Kidney (tissue), 22 donors: ENCODE measurements at places on chromosomes 7 and 10. TPM values are rescaled to one million over a fixed set of nuclear protein-coding genes. Genes with fewer than 3 reads are reported as not detected.

DNA sequence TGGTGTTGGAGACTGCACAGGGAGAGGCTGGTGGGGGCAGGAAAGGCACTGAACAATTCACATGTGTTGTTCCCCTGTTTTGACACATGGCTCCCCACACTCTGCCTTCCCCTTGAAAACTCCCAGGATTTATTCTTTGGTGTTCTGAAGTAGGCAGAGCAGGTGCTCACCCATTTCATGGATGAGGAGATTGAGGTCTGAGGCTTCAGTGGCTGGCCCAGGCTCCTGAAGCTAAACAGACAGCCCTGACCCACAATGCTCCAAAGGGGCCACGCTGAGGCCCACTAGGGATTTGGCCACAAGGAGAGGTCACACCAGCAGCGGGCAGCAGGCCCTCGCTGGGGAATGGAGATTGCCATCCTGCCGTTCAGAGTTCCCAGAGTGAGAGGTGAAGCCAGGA lies 157.6 kb downstream of the SH3PXD2A start:
- no peak for DNase-seq

GRCh38 chr7:128201067-128201689 lies 39.9 kb upstream of the LEP start:
- DNase-seq, result no peak

- no peak for DNase-seq
These were observed 489.0 kb downstream of the GATA3 start for GRCh38 chr10:8543361-8544056.

GRCh38 chr7:150753826-150754603 lies 16.8 kb downstream of the GIMAP5 start:
- DNase-seq, result no peak

- DNase-seq, result peak; percentile 82
These were observed 1.7 kb upstream of the CXCL12 start for GRCh38 chr10:44386546-44387052.

DNA sequence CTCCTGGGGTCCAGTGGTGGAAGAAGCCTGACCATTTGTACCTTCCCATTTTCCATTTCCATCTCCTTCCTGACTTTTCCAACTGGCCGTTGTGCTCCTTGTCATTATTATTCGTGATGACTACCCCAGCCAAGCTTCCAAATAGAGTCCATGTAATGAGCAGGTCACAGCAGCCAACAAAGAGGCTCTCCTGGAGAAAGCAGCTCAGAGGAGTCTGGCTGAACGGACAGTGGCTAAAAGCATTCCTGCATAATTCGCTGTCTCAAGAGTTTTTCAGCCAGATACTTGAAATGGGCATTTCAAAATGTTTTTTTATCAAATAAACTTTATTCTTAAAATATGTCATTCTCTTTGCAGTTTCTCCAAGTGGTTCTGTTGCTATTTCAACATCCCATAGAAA lies 458.6 kb downstream of the INHBA start:
- DNase-seq, result no peak

DNA sequence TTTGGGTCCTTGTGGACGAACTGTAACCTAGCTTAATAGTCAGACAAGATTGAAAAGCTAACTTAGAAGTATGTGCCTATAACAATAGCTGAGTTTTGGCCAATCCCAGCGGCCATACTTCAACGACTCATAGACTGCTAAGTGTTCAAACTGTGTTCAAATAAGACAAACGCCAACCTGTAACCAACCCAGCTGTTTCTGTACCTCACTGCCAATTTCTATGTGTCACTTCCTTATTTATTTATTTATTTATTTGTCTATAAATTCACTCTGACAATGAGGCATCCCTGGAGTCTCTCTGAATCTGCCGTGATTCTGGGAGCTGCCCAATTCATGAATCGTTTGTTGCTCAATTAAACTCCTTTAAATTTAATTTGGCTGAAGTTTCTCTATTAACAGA lies 21.7 kb downstream of the ST8SIA6 start:
- no peak for DNase-seq

DNA sequence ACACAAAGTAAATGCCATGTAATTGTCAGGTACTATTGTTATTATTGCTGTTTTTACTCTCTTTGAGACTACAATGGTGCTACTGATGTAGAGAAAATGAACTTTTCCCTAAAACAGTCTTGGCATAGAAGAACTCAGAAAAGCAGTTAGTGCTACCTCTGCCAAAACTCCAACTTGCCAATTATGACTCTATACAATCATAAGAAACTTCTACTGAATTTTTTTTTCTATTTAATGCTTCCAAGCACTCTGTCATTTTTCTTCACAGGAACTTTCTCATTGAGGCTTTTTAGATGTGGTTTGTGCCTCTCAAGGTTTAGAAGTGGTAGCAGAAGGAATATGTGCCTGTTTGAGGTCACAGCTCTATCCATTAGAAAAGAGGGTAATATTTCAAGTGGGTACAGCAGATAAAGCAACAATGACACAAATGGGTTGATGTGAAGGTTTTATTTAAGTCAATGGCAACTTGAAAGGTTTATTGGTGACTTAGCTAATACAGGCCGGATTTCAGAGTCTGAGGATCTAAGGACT lies 64.0 kb upstream of the FERD3L start:
- DNase-seq, result no peak

GRCh38 chr10:47361293-47361692 lies 13.1 kb downstream of the RBP3 start:
- peak; percentile 48 for DNase-seq

DNA sequence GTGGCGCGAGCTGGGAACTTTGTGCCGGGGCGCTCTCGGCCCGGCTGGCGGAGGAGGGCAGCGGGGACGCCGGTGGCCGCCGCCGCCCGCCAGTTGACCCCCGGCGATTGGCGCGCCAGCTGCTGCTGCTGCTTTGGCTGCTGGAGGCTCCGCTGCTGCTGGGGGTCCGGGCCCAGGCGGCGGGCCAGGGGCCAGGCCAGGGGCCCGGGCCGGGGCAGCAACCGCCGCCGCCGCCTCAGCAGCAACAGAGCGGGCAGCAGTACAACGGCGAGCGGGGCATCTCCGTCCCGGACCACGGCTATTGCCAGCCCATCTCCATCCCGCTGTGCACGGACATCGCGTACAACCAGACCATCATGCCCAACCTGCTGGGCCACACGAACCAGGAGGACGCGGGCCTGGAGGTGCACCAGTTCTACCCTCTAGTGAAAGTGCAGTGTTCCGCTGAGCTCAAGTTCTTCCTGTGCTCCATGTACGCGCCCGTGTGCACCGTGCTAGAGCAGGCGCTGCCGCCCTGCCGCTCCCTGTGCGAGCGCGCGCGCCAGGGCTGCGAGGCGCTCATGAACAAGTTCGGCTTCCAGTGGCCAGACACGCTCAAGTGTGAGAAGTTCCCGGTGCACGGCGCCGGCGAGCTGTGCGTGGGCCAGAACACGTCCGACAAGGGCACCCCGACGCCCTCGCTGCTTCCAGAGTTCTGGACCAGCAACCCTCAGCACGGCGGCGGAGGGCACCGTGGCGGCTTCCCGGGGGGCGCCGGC lies 870 bp downstream of the FZD1 start:
- peak; percentile 85 for DNase-seq

DNA sequence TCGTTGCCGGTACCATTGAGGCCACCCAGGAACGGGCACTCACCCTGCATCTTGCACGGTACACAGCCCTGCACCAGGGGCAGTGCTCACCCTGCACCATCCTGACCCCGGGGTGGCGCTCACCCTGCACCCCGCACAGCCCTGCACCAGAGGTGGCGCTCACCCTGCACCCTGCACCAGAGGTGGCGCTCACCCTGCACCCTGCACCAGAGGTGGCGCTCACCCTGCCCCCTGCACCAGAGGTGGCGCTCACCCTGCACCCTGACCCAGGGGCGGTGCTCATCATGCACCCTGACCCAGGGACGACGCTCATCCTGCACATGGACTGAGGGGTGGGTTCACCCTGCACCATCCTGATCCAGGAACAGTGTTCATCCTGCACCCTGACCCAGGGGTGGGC lies 6.4 kb downstream of the TUBGCP2 start:
- no peak for DNase-seq

GRCh38 chr7:347001-347590 lies 57.1 kb downstream of the FOXL3 start:
- no peak for DNase-seq

DNA sequence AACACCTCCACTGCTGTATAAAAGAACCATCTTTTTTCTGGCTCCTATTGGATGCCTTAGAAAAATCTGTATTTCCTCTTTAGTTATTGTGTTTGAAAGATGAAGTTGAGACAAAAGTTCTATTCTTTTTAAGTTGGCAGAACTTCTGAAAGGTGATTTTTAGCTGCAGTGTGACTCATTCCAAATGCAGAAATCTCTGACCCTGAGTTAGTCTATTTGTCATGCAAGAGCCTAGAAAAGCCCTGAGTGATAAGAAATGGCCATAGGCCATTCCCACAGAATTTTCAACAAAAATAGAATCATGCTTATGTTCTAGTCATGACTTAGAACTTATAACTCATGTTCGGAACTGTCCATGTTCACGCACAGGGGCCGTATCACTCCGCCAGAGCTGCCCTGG lies 89.1 kb downstream of the EGFR start:
- no peak for DNase-seq

- DNase-seq, result no peak
These were observed 173.2 kb downstream of the EBF3 start for GRCh38 chr10:129790715-129791446.

DNA sequence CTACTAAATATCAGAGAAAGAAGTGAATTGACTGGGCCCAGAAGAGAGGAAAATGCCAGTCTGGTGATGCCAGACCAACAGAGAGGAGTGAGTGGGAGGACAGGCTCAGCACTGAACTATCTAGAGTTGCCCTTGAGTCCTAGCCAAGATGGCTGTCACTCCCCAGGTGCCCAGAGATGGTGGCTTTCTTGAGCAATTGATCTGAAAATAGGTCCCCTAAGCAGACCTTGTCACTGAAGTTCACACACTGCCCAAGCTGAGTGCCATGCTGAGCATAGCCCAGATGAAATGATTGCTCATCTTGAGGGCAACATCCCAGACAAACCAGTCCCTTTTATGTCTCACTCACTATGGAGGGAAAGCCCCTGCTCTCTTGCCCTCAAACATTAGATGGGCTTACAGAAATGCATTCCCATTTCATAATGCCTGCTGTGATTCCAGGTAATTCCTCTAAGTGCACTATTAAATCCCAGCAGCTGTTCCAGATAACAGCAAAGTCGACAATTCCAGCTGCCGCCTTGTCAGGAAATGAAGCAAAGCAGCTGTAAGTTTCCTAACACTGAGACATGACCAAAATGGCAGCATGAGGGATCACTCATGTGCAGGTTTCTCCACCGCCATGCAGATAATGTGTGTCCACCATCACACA lies 329.4 kb downstream of the KCNMA1 start:
- DNase-seq, result no peak

DNA sequence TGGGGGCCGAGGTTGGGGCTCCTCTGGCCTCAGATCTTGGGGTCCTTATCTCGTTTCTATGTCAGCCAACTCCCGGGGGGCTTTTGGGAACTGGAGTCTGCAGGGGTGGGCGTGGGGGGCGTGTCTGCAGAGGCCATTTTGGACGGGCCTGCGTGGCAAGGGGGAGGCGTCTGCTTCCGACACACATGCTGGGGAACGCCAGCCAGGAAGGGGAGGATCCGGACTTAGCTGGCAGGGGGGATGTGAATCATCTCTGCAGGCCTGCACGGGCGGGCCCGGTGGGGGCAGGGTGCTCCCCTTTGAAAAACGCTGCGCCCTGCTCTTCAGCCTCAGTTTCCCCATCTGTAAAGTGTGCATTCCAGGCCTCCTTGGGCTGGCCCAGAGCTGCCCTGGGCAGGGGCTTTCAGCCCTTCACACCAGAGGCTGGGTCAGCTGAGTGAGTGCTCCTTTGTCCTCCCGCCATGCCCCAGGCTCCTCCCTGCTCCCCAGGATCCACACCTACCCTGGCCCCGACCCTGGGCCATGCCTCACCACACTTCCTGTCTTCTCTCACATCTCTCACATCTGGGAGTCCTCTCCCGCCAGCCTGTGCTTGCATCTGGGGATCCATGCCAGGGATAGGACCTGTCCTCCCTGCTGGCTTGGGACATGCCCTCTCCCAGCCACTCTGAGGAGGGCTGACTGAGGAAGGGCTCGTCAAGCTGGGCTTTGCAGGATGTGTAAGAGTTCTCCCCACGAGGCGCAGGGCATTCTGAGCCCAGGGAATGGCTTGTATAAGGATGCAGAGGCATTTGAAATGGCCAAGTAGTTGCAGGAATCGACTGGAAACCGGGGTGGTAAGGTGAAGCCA lies 172.6 kb upstream of the TNRC18 start:
- DNase-seq, result peak; percentile 73

DNA sequence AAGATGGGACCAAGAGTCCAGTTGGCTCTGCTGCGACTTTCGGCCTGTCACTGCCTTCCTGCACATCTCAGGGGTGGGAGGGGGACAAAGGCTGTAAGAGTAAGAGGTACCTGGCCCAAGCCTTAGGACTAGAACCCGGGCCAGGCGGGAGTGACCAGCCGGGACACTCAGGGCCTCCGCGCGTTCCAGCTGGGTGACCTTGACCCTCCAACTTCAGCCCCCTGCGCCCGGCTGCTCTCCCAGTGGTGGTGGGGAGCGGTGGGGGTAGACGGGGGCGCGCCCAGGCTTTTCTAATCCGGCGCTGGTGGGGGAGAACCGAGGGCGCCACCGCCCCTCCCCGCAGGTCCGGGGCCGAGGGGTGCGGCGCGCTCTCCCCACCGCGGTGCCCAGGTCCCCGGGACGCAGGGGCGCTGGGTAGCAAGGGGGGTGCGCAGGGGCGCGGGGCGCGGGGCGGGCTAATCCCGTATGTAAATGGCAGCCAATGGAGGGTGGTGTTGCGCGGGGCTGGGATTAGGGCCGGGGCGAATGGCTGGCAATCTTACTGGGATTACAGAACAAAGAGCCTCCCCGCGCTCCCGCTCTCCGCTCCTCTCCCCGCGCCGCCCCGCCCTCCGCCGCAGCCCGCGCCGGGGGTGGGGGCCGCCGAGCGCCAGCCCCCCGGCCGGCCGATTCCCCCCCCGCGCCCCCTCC lies at the start of gene GTF2IRD1:
Gene GTF2IRD1 (plus strand): TSS at position 585 of the 690 bp plus-strand sequence. CDS start 54,175 bp downstream, outside the sequence.
- DNase-seq, result peak; percentile 91

DNA sequence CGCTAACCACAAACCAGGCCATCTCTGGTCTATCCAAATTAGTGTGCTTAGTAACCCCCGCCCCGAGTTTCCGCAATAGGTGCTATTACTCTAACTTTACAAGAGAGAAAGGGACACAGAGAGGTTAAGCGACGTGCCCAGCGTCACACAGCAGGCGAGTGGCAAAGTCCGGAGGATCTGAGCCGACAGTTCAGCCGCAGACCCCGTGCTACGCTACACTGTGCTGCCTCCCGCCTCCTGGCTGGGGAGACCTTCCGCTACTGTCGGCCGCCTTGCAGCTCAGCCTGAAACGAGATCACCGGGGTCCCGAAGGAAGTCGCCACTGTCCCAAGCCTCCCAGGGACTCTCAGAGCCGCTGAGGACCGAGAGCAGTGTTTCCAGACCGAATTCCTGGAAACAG lies 799 bp downstream of the INTS1 start:
- no peak for DNase-seq

- no peak for DNase-seq
These were observed 276.2 kb upstream of the SEMA3C start for GRCh38 chr7:81195033-81195432.

Gene HECW1
- 0.50 TPM for total RNA-seq

Gene ASB13
- total RNA-seq, result 47.7 TPM

Gene CYP2C8
- 1.4 TPM for total RNA-seq

Gene MSMB
- not detected for total RNA-seq

Gene SORBS1
- total RNA-seq, result 91.7 TPM

Gene CNPY1
- not detected for total RNA-seq

Gene SPDYE2
- 0.50 TPM for total RNA-seq

Gene CAV1
- total RNA-seq, result 67.2 TPM

Gene ITGB8
- 213 TPM for total RNA-seq

Gene ZNF727
- 5.3 TPM for total RNA-seq

Gene SEMA3D
- 17.5 TPM for total RNA-seq

Gene GDI2
- 168 TPM for total RNA-seq

Gene CYP2W1
- total RNA-seq, result 0.13 TPM

Gene PIP
- total RNA-seq, result 0.47 TPM

Gene PSMG3
- 29.7 TPM for total RNA-seq

Gene ADRA2A
- 7.8 TPM for total RNA-seq

Gene STRIP2
- 0.88 TPM for total RNA-seq
